ENCODE measurements at places on chromosomes 6 and 20.

- DNase-seq = no peak
These were observed 55.7 kb upstream of the NOP56 start for GRCh38 chr20:2596673-2597279.

DNA sequence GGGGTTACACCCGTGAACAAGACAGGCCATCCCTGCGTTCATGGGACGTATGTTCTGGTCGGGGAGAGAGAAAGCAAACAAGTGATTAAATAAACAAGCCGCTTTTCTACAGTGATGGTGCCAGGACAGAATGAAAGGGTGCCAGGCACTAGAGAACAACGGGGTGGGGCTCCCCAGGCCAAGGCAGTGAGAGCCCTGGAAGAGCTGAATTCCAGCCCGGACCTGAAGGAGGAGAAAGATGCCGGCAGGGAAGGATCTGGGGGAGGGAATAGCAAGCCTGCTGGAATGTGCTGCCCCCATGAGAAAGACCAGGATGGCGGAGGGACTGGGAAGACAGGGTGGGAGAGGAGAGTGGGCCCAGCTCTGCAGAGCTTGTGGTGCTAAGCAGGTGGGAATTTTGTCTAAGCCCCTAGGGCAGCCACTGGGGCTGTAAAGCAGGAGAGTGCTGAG lies 7.5 kb downstream of the SNAI1 start:
- no peak for DNase-seq

DNA sequence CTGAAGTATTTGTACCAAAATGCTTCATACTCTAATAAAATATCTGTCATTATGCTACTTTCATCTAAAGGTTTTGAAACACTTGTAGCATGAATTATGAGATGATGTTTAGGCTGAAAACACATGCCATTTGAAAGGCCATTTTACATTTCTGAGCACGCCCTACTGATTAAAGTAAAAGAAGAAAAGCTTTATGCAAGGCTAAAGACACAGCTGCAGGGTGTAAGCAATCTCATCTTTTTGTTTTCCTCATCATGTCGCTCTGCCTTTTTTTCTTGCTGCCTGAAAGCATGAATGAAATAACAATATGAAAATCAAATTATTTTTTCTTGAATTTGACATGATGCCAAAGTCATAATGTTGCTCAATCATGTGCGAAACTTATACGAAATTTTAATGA lies 148.6 kb upstream of the ARG1 start:
- DNase-seq = no peak

- DNase-seq = no peak
These were observed 44.2 kb downstream of the AKAP12 start for GRCh38 chr6:151284012-151284411.

DNA sequence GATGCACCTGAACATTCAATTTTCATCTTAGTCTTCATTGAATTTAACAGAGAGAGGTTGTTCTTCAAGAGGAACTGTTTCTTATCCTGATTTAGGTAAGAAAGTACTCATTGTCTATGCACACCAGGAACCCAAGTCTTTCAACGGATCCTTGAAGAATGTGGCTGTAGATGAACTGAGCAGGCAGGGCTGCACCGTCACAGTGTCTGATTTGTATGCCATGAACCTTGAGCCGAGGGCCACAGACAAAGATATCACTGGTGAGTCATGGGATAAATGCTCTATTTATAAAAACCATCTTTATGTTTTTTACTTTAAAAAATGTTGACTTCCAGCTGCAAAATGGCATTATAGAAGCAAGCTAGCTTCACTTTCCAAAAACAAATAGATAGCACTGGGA lies 10.2 kb downstream of the NQO2 start:
- no peak for DNase-seq

- no peak for DNase-seq
These were observed 2.2 kb downstream of the KCNG1 start for GRCh38 chr20:51020657-51021056.

DNA sequence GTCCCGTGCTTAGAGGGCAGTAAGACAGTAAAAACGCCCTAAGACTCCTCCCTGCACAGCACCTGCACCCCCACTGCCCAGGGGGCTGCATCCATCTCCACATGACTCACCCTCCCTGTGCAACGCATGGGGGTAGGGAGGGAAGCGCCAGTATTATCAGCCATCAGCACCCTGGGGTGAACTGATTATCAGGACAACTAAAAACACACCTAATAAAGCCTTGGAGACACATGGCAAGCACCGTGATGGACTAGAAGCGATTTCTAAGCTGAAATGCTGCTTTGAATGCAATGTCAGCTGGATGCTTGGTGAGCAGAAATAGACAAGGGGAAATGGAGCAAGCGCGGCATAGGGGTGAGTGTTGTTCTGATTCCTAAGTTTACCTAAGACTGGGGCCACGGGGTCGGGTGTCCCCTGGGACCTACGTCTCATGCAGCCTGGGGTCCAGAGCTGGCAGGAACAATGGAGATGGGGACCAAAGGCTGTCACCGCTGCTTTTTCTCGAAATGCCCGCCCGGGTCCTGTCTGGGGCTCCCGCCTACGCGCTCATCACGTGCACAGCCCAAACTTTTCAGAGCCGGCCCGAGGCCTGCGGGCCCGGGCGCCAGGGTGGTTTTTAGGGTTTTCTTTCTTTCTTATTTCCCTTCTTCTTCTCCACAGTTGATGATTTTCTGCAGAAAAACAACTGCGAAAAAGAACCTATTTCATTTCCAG lies 702 bp upstream of the TNFAIP3 start:
- DNase-seq = no peak

GRCh38 chr6:25655723-25656122 lies 3.7 kb downstream of the SCGN start:
- no peak for DNase-seq

- DNase-seq = peak; percentile 70
These were observed 27.8 kb downstream of the TCF21 start for GRCh38 chr6:133916650-133917151.

GRCh38 chr6:63149730-63150129 lies 61.5 kb upstream of the FKBP1C start:
- DNase-seq = no peak

DNA sequence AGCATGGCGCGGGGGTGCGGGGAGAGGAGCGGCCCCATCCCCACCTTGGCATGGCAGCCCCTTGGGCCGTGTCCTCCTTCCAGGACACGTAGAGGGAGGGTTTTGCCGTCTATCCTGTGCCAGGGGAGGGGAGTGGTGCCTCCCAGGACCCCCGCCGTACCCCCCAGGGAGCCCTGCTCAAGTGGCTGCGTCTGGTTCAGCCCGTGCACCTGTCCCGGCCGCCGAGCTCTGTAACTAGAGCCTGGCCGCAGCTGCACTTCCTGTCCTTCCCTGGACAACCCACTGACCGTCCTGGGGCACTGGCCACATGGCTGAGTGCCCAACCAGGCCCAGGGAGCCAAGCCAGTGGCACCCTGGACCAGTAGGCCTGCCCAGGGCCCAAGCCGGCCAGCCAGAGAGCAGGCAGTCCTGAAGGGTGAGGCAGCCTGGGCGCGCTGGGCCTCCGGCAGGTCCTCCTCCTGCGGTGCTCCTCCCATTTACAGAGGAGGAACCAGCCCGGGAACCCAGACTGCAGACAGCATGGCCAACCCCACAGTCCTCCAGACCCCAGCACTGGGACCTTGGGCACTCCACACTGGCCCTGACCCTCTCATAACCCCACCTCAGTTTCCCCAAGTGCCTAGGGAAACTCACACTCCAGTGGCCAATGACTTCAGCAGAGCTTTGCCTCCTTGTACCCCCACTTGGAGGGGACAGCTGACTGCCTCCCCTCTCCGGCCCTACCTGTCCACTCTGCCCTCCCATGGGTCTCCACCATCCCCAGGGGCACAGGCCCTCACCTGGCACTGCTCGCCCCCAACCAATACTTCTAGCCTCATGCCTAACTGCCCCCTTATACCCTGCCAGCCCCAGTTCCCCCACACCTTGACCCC lies 8.7 kb downstream of the LAMA5 start:
- no peak for DNase-seq

DNA sequence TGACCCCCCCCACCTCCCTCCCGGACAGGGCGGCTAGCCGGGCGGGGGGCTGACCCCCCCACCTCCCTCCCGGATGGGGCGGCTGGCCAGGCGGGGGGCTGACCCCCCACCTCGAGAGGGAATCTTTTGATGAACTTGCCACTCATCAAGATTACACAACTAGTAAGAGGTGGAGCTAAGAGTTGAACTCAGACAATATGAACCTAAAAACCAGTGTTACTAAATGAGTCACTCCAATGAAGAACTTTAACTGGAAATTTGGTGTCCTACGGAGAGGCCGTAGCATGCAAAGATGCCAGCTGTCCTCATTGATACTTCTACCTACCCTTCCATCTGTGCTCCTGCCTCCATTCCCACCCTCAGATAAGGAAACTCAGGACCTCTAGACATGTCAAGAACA lies 42.8 kb downstream of the PFDN4 start:
- DNase-seq = no peak

GRCh38 chr6:170288852-170289179 lies 2.1 kb downstream of the DLL1 start:
- no peak for DNase-seq

GRCh38 chr6:46719099-46719498 lies 16.1 kb downstream of the PLA2G7 start:
- DNase-seq = no peak

DNA sequence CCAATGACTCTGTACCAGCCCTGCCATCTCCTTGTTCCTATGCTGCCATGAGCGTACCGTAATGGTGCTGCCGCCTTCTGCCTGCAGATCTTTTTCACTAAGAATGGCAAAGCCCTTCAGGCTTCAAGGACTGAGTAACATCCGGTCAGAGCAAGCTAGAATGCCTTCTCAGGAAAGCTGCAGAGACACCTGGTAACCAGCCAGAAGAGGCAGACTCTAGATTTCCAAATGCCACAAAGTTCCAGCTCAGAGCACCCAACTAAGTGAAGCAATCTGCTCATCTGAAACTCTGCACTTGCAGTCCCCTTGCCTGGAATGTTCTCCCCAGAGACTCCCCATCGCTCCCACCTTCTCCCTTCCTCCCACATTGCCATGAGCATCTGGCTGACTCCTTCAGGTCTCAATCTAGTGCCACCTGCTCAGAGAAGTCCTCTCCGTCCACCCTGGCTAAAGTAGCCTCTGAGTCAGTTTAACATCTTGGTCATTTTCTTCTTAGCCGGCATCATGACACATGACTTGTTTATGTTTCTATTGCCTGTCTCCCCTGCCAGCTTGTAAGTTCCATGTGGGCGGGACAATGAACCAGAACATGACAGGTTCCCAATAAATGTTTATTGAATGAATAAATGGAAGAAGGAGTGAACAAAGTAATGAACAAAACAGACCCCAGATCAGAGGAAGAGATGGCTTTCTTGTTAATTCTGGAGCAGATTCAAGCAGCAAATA lies 6.9 kb upstream of the OCSTAMP start:
- DNase-seq = no peak

DNA sequence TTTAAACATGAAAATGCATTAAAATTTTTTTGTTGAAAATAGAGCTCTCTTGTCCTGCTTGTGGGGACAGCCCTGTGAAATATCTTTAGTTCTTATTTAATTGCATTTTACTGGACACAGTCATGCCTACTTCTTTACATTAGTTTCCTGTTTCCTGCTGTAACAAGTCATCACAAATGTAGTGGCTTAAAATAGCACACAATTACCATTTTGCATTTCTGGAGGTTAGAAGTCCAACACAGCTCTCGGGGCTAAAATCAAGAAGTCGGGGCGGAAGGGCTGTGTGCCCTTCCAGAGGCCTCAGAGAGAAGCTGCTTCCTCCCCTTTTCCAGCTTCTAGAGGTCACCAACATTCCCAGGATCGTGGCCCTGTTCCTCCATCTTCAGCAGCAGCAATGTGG lies 29.4 kb downstream of the PNLDC1 start:
- DNase-seq = no peak

DNA sequence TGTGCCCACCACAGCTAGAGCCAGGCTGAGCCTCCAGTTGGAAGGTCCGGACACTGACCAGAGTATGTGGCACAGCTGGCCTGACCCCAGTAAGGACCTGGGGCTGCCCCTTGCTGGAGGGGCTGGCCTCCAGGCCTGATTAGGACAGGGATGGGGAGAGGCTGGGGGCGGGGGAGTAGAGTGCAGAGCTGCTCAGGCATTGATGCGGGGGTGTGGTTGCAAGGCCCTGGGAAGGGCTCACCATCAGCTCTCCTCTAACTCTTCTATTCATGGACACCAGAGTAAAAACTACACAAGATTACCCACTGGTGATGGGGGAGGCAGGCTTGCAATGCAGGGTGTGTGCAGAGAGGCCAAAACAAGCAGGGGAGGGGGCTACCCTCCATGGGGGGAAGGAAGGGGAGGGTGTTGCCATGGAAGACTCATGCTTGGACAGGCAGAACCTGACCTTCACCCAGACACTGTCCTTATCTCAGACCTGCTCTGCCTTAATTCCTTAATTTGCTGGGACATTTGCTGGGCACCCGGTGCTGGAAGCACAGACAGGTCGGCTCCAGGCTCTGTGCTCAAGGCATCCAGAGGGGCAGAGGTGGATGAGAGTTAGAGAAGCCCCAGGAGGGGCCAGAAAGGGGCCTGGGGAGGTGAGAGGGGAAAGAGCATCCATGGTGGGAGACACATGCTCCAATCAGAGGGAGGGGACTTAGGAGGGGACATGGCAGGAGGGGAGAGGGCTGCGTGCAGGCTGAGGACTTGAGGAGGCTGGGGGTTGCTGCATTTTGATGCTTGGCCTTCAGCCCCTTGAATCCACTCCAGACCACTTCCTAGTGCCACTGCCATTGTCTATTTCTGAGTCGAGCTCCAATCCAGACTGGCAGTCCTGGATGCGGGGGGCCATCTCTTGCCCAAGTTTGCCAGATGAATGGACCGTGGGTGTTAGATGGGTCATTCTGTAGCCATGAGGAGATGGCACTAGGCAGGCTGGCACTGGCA lies 7.6 kb upstream of the EMILIN3 start:
- DNase-seq = no peak

- DNase-seq = no peak
These were observed 179.9 kb upstream of the DTNBP1 start for GRCh38 chr6:15842727-15843117.

DNA sequence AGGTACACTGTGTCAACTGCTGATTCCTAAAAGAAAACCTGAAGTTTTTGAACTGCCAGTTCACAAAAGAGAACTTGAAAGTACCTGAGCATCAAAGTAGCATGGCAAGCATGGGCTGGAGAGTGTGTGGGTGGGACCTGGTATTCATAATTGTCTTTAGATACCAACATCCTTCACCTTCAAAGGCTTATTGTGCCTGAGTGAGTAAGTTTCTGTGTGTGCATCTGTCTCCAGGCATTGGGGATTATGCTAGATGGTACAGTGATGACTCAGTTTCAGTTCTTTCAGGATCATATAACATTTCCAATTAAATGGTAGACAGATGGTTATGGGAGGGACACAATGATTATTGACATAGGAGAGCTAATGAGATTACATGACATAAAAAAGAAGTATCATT lies 238.5 kb downstream of the ZFAND3 start:
- DNase-seq = peak; percentile 14

- DNase-seq = no peak
These were observed 223.6 kb downstream of the ANKRD60 start for GRCh38 chr20:58004900-58005299.

All from activated CD4-positive, alpha-beta T cell treated with anti-CD3 and anti-CD28 coated beads, Interleukin-2, amount 50 U/mL, for 24 hours (primary cell).